Kasumi-1 (cell line): ENCODE measurements at places on chromosomes 2 and 18.
A peak's percentile ranks its signal among the peaks of the same experiment; 100 is the strongest.

DNA sequence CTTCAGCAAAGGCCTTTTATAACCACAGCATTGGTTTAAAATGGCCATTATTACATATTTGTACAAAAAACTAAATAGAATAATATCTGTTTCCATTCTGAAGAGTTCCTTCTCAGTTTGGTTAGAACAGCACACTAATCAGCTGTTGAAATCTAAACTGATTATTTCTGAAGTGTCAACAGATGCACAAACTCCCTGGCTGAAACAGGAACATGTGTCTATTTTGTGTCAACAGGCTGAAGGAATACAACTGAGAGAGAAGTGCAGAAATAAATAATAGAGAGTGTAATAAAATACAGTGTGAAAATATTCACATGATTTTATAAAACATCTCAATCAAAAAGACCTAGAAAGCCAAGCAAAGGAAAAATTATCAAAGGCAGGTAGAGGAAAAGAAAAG is 29.7 kb downstream of the IKZF2 start:
- no peak for DNase-seq

- DNase-seq, result no peak
Measured at GRCh38 chr2:85462322-85462721, 43.8 kb downstream of the SH2D6 start.

DNA sequence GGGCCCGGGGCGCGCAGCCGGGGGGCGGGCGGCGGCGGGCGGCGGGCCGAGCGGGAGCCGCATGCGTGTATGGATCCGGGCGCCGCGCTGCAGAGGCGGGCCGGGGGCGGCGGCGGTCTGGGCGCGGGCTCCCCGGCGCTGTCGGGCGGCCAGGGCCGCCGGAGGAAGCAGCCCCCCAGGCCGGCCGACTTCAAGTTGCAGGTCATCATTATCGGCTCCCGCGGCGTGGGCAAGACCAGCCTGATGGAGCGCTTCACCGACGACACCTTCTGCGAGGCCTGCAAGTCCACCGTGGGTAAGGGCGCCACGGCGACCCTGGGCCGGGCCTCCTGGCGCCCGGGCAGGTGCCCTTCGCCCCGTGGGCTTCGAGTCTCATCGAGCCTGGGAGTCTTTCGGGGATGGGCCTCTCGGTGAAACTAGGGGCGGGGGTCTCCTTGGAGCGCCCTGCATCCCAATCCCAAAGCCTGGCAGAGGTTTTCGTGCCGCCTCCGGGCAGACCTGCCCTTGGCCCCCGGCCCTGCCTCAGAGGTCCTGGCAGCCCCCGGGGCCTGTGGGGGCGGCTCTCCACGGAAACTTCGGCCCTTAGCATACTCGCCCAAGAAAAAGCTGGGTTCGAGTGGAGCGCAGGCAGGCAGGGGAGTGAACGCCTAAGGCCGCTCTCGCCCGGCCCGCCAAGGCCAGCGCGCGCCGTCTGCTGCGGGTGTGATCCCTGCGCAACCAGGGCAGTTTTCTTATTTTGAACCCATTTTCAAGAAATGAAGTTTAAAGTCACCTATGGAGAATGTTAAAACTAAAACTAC is 622 bp downstream of the RAB12 start:
- no peak for DNase-seq

- DNase-seq, result no peak
Measured at GRCh38 chr2:181121996-181122395, 141.6 kb downstream of the UBE2E3 start.

DNA sequence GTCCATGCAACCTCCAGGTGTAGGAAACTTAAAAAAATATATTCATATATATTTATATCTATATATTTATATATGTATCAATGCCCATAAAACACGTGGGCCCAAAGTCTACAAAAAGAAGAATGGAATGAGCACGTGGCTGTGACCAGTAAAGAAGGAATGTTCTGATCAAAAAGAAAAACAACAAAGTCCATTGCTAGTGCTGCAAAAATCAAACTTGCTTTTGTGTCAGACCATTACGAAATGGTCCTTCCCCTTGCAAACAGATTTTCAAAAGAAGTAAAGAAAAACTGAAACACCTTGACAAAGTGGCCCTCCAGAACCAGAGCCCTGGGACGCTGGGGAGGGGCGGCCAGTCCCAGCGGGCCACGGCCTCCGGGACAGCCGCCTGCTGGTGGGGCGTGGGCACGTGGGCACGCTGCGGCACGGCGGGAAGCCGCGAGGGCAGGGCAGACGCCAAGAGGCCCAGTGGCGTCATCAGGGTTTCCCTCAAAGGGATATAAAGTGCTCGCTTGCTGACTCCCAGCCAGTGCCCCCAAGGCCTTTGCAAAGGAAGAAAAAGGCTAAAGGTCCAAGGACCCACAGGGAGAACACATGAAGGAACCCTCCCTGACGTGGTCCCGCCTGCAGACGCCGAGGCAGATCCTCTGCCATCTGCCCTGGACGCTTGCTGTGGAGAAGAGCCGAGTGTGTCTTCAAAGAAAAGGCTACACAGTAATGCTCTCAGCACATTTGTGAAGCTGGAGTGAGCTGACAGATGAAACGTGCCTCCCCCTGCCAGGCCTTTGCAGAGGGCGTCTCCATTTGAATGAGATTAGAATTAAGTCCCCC is 201.8 kb downstream of the TWIST2 start:
- no peak for DNase-seq

GRCh38 chr18:72233106-72233505 is 311.0 kb downstream of the CBLN2 start:
- no peak for DNase-seq

DNA sequence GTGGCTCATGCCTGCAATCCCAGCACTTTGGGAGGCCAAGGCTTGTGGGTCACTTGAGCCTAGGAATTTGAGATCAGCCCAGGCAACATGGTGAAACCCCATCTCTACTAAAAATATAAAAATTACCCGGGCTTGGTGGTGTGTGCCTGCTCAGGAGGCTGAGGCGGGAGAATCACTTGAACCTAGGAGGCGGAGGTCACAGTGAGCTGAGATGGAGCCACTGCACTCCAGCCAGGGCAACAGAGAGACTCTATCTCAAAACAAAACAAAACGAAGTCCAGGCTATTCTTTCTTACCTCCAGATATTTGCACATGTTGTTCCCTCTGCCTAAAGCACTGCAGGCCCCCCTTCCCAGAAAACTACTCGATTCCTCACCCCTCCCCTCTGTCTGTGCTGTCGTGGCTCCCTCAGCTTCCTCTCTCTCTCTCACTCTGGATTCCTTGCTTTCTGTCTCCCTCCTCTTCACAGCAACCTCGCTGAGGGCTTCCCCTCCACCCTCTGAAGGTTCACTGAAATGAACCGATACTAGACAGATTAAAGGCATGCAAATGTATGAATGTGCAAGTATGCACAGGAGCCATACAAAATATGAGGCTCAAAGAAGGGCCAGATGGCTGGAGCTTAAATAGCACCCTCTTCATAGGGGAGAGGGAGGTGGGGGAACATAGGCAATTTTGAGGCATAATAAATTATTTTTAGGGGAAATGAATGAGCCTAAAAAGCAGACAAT is 18.5 kb downstream of the TMEM177 start:
- no peak for DNase-seq

- peak; percentile 85 for DNase-seq
Measured at GRCh38 chr18:75478996-75479880, 51.7 kb upstream of the SMIM21 start.

DNA sequence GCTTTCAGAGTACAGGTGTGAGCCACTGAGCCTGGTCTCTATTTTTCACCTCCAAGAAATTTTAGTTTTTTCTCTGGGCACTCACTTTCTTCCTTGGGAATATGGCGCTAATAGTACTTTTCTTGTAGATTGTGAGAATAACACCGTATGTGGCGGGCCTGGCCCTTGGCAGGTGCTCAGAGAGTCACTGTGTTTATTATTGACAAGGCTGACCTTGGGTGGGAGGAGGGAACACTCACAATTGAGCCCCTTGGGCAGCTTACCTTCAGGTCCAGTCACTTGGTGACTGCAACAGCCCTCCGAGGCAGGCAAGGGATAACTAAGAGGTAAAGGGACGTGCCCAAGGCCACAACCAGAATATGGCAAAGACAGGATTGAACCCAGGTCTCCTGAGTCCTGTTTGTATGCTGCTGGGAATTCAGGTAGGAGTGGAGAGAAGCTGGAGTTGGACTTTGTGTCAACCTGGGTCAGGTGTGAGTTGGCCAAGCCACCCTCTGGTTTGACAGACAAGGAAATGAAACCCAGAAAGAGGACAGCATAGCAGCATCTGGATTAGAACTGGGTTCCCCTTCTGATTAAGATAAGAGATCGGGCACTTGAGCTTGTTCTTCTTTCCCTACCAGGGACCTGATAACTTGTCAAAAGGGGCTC is 2.8 kb upstream of the STK25 start:
- DNase-seq, result no peak

- no peak for DNase-seq
Measured at GRCh38 chr18:56721031-56721430, 69.9 kb downstream of the WDR7 start.

GRCh38 chr18:51890762-51891161 is 449.2 kb upstream of the DCC start:
- DNase-seq, result no peak

GRCh38 chr2:210577263-210578071 is 21.1 kb downstream of the CPS1 start:
- DNase-seq, result peak; percentile 58

GRCh38 chr18:42025974-42026625 is 71.1 kb downstream of the PIK3C3 start:
- DNase-seq, result no peak

DNA sequence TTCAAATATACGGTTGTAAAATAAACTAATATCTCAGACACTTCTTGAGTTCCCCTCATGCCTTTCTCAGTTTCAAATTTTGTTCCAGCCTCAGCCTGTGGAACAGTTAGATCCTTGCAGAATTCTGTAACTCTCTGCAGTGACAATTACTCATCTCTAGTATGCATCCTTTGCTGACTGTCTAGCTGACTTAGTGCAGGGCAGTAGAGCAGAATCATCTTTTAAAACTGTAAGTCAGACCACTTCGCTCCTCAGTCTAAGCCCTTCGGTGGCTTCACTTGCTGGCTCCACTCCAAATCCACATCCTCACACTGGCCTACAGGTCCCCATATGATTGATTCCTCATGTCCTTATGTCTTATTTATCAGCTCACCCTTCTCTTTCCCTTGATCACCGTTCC is 164.1 kb upstream of the ZSWIM2 start:
- DNase-seq, result no peak

GRCh38 chr2:33051586-33052360 is 105.0 kb downstream of the LTBP1 start:
- peak; percentile 1 for DNase-seq

GRCh38 chr2:133674433-133675331 is 106.4 kb upstream of the NCKAP5 start:
- DNase-seq, result no peak

GRCh38 chr2:9269695-9270360 is 63.2 kb downstream of the ASAP2 start:
- no peak for DNase-seq

GRCh38 chr18:73594749-73595148 is 552.9 kb downstream of the FBXO15 start:
- no peak for DNase-seq

DNA sequence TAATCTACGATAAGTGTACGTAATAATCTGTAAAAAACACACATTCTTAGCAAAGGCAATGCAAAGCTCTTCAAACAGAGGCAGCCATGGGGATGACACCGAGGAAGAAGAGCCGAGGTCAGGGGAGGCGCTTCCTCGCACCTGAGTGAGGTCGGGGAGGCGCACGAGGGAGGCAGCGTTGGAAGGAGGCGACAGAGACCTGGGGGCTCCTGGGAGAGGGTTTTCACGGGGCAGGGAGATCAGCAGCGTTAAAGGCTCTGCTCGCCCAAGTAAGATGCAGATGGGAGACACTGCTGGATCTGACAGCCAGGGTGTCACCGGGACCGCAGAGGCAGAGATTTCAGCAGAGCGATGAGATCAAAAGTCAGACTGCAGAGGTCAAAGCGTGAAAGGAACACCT is 143.1 kb downstream of the L3MBTL4 start:
- DNase-seq, result no peak

- no peak for DNase-seq
Measured at GRCh38 chr2:75807992-75808391, 97.3 kb upstream of the GCFC2 start.

- DNase-seq, result no peak
Measured at GRCh38 chr2:10359731-10360329, 57.1 kb downstream of the HPCAL1 start.

DNA sequence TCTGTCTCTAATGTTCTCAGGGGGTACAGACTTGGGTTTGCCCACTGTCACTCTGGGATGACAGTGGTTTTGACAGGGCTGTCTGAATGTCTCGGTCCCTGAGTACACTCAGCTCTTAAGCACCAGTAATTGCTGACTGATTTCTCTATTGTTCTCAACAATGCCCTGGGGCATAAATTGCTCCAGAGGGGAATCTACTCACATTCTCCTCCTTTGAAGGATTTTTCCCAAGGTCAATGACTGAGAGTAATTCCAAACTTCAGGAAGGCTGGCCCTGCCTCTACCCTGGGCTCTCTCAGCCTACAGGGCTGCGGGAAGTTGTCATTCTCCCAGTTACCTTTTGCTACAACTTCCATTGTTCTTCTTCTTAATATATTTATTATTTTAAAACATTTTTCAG is 36.5 kb downstream of the MC2R start:
- no peak for DNase-seq

DNA sequence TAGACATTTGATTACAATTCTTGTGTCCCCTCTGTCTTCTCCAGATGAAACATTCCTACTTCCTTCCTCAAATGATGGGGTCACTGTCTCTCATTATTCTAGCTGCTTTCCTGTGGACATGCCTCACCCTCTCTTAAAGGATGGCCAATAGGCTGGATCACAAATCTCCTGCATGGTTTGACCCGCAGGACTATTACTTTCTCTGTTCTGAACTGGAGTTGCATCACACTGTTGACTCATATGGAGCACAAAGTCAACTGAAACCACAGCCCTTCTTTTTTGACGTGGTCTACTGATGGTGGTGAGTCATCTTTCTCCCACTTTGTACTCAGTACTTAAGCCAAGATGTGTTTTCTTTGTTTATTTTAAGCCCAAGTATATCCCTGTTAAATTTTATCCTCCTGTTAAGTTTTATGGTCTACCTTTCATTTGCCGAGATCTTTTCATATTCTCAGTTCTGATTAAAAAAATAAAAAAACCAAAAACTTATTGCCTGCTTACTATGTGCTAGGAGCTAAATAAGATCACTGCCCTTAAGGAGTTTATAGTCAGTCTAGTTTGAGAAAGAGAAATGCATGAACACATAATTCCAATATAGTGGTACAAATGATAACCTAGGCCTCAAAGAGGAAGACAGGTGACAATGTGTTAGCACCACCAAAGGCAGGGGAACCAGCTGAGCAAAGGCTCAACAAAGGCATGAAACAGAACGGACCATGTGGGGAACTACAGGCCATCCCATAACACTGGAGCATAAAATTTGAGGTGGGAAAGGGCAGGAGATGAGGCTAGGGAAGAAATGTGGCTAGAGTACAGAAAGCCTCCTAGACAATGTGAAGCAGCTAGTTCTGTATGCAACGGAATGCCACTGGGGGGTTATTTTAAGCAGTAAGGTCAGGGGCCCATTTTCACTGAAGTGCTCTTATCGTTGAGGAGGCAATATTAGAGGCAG is 67.6 kb upstream of the ZFP36L2 start:
- peak; percentile 92 for DNase-seq

GRCh38 chr2:166382448-166382847 is 6.7 kb upstream of the SCN9A start:
- no peak for DNase-seq

- no peak for DNase-seq
Measured at GRCh38 chr2:229653531-229653930, 60.8 kb downstream of the DNER start.

GRCh38 chr18:76673281-76674185 is 148.8 kb upstream of the ZNF236 start:
- DNase-seq, result no peak

GRCh38 chr18:53887447-53887846 is 337.0 kb downstream of the MBD2 start:
- DNase-seq, result no peak

- no peak for DNase-seq
Measured at GRCh38 chr2:27903018-27903417, 12.5 kb downstream of the BABAM2 start.
